Ovary (tissue), 10 donors: ENCODE measurements at places on chromosomes 5 and 9.

DNA sequence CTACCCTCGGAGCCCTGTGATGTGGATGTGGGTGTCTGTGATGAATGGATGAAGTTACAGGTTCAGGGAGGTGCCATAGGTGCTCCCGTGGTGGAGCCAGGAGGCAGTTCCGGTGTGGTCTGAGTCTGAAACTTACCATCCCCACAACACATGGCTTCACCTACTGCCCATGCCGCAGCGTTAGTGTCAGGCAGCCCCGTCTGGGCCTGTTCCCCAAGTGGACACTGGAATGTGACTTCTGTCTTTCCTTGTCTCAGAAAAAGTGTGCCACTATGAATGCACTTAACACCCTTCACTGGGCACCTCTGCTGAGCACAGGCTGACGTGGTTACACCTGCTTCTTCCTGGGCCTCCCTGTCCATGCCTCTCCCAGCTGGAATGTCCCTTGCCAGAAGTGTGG lies 8.6 kb downstream of the ANKRD33B start:
- H3K27ac ChIP-seq = no peak overlapping the region
- no peaks in the 10 kb centered on the region for H3K36me3 ChIP-seq
- no peaks in the 10 kb centered on the region for H3K4me1 ChIP-seq
- no peaks in the 10 kb centered on the region for H3K27me3 ChIP-seq
- H3K4me3 ChIP-seq = no peak overlapping the region
- DNase-seq = no peak

DNA sequence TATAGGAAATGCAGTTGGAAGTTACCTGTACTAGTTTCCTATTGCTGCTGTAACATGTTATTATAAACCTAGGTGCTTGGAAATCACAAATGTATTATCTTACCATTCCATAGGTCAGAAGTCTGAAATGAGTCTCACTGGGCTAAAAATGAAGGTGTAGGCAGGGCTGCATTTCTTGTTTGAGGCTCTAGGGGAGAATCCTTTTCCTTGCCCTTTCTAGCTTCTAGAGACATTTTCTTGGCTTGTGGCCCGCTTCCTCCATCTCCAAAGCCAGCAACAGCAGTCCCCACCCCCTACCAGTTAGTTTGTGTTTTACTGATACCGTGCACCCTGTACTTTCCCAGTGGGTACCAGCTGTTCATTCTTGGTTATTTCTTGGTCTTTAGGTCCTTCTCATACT lies 153.3 kb downstream of the SLF1 start:
- H3K27ac ChIP-seq = no peak overlapping the region

DNA sequence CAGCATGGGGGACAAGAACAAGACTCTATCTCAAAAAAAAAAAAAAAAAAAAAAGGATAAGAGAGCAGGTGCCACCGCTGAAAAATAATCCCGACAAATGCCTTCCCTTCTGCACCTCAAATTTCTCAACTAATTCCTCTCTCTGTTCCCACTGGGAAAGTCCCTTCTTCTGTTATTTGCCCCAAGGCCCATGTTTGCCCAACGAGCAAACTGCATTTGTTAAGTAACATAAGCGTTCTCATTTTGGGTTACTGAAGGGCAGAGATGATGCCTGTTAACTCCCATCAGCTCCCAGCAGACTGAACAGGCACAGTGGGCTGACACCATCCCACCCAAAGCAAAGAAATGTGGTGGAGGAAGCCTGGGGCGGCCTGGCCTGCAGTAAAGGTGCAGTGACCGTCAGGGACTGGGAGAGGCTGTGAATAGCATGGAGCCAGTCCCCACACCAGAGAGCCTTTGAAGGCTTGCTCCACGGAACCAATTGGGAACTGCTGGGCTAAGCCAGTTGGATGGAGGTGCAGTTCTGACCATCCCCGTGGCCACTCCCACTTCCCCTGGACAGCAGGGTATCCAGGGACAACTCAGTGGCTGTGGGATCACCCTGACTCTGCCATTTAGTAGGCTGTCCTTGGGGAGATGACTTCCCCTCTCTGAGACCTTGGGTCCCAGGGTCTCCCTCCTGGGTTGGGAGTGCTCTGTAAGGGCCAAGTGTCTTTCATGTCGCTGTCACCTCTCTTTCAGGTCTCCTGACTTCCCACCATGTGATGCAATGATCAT lies 149.7 kb upstream of the IER5L start:
- no peak overlapping the region for H3K4me3 ChIP-seq
- H3K27me3 ChIP-seq = no peaks in the 10 kb centered on the region
- no peak for DNase-seq
- H3K4me1 ChIP-seq = peaks cover 11% of the 10 kb centered on the region
- no peaks in the 10 kb centered on the region for H3K36me3 ChIP-seq
- no peak overlapping the region for H3K27ac ChIP-seq

DNA sequence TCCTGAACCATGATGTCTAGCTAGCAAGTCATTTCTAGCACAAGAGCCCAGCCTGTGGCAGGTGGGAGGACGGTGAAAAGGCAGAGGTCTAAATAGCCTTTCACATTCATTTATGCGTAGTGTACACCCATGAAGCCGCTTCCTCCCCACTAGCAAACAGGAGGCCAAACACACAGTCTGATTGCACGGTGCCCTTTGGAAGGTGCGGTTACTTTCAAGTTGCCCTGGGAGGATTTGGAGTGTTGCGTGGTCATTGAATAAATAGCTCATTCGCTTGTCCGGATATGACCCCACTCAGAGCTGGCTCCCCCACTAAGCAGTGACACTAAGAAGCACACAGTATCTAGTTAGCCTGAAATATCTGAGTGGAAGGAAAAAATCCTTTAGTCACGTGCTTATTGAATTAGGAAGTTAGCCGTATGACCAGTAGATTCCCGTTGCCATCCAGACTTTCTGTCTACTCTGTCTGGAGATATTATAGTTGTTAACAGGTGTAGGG lies 664 bp upstream of the ARSB start:
- H3K27me3 ChIP-seq = no peaks in the 10 kb centered on the region
- no peaks in the 10 kb centered on the region for H3K36me3 ChIP-seq
- peak overlapping the region; percentile 63 for H3K4me3 ChIP-seq

DNA sequence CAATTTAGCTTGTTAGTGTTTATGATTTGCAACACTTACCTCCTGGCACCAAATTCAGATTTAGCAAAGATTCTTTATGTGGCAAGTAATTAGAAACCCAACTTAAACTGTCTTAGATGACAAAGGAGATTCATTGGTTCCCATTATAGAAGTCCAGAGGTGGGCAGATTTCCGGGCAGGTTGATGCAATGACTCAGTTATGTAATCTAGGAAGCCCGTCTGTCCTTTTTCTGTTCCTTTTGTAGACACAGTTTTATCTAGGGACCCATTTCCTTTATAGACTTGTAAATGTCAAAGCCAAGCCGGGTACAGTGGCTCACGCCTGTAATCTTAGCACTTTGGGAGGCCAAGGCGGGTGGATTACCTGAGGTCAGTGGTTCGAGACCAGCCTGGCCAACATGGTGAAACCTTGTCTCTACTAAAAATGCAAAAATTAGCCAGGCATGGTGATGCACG lies 20.3 kb upstream of the ANKRD33B start:
- H3K27me3 ChIP-seq = no peaks in the 10 kb centered on the region
- no peak for DNase-seq
- no peaks in the 10 kb centered on the region for H3K36me3 ChIP-seq
- no peaks in the 10 kb centered on the region for H3K4me1 ChIP-seq

DNA sequence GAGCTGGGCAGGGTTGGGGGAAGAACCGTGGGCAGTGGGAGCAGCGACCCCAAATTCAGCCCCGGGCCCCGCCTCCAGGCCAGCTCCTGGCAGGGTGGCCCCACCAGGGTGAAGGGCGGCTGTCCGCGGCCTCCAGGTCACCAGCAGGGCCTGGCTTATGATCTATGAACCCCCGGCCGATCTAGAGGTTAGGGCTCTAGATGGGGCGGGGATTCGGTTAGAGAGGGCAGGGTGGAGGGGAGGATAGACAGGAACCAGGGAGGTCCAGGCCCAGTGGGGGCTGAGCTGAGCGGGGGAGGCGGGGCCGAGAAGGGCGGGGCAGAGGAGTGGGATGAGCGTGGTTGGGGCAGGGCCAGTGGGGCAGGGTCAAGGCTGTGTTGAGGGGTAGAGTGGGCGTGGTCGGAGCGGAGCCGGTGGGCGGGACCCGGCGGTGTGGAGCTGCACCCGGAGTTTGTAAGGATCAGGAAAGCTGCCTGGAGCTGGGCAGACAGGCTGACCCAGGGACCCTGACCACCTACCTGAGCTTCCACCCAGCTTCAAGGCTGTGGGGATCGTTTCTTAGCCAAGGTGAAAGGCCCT lies 29.3 kb upstream of the OBP2B start:
- H3K4me3 ChIP-seq = peak overlapping the region; percentile 17
- DNase-seq = peak; percentile 99
- no peaks in the 10 kb centered on the region for H3K36me3 ChIP-seq
- peaks cover 12% of the 10 kb centered on the region for H3K4me1 ChIP-seq

- no peak for DNase-seq
- H3K27me3 ChIP-seq = no peaks in the 10 kb centered on the region
- no peak overlapping the region for H3K27ac ChIP-seq
- H3K4me3 ChIP-seq = no peak overlapping the region
- peaks cover 34% of the 10 kb centered on the region for H3K4me1 ChIP-seq
These were observed 48.5 kb downstream of the SIL1 start for GRCh38 chr5:139149477-139150199.

GRCh38 chr9:134913713-134914500 lies 3.8 kb downstream of the FCN1 start:
- no peaks in the 10 kb centered on the region for H3K36me3 ChIP-seq
- H3K4me3 ChIP-seq = no peak overlapping the region
- peak; percentile 10 for DNase-seq
- no peak overlapping the region for H3K27ac ChIP-seq
- peaks cover 3% of the 10 kb centered on the region for H3K4me1 ChIP-seq
- H3K27me3 ChIP-seq = no peaks in the 10 kb centered on the region

DNA sequence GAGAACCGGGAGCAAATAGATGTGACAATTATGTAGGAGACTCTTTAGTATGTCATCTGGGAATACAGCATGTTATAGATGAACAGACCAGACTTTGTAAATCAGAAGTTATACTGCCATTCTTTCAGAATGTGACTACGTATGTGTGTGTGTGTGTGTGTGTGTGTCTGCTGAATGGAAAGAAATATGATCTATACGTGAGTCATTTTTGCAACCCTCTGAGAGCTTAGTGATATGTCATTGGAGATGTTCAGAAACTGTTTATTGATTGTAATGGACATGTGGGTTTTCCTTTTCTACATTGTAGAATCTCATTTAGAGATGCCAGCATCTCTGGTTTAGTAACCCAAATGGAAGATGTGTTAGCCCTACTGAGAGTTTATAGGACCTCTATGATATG lies 731.5 kb downstream of the TLE1 start:
- DNase-seq = no peak
- H3K4me1 ChIP-seq = no peaks in the 10 kb centered on the region
- H3K4me3 ChIP-seq = no peak overlapping the region
- no peaks in the 10 kb centered on the region for H3K27me3 ChIP-seq
- no peaks in the 10 kb centered on the region for H3K36me3 ChIP-seq
- H3K27ac ChIP-seq = no peak overlapping the region

- H3K27me3 ChIP-seq = no peaks in the 10 kb centered on the region
- H3K4me1 ChIP-seq = peaks cover 5% of the 10 kb centered on the region
- no peak for DNase-seq
- H3K27ac ChIP-seq = no peak overlapping the region
These were observed 10.8 kb upstream of the NRARP start for GRCh38 chr9:137312852-137313325.

DNA sequence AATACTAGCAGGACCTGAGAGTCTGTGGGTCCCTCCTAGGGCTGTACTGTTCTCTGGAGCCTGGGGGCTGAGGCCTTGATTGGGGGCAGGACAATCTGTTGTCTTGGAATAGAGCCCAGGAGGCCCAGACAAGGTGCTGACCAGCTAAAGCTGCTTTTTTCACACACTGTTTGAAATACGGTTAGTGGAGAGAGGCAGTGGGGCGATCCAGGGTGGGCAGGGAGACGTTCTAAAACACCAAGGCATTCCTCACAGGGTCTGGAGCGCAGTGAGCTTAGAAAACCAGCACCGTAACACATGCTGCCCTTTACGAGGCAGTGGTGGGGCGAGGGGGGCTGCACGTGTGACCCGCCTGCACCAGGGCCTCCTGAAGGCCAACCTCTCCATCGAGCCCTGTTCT lies 55.1 kb downstream of the EHMT1 start:
- no peaks in the 10 kb centered on the region for H3K36me3 ChIP-seq
- H3K27ac ChIP-seq = peak overlapping the region; percentile 24
- H3K4me1 ChIP-seq = peaks cover 22% of the 10 kb centered on the region
- peak; percentile 51 for DNase-seq

DNA sequence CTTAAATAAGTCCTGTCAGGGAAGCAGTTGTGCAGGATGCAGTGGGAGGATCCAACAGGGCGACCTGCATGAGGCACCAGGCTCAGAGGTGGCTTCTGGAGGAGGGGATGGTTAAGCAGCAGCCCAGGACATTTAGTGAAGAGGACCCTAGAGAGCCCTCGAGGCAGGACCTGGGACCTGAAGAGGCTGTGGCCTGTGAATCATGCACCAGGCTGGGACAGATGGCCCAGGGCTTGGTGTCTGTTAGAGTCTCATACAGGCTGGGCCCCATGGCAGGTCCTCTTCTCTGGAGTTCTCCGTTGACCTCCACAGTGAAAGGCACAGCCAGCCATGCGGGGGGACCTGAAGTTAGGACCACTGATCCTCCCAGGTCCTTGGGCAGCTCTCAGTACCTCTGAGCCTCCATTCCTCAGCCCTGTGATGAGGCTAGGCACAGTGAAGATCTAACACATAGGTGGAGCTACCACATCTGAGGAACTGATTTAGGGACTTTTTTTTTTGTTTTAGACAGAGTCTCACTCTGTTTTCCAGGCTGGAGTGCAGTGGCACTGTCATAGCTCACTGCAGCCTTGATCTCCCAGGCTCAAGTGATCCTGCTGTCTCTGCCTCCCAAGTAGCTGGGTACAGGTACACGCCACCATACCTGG lies 60.8 kb upstream of the GARNL3 start:
- no peak overlapping the region for H3K4me3 ChIP-seq
- no peak for DNase-seq
- no peaks in the 10 kb centered on the region for H3K27me3 ChIP-seq
- no peak overlapping the region for H3K27ac ChIP-seq
- H3K36me3 ChIP-seq = no peaks in the 10 kb centered on the region

- DNase-seq = no peak
- H3K27me3 ChIP-seq = no peaks in the 10 kb centered on the region
- no peak overlapping the region for H3K27ac ChIP-seq
These were observed 21.1 kb upstream of the IL9 start for GRCh38 chr5:135916638-135917263.

DNA sequence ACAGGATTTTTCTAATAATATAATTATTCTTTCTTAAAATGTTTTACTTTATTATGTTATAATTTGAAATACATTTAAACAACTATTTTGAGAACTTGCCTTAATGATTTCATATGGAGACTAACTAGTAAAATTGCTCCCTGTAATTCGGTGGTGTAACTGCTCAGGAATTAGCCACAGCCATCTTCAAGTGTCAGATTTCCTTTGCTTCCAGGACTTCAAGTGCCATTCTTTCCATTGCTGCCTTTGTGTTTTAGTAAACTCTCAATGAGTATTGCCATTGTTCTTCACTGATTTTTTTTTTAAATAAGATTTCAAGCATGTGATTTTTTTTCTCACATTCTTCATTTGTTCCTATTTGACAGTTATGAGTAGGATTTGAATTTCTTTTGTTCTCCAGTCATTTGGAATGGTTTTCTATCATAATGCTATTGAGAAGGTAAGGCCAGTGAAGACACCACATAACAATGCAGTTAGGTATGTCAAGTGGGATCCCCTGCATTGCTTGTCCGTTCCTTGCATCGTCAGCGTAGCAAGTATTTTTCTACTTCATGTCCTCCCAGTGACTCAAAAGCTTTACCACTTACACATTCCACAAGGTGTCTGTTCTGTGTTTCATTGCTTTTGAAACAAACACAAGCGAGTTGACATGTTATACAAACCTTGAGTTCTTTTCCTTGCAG lies 83.7 kb downstream of the LNPEP start:
- H3K27ac ChIP-seq = no peak overlapping the region
- H3K36me3 ChIP-seq = no peaks in the 10 kb centered on the region
- H3K4me1 ChIP-seq = no peaks in the 10 kb centered on the region
- H3K4me3 ChIP-seq = no peak overlapping the region
